Stimulated activated CD8-positive, alpha-beta memory T cell treated with anti-CD3 and anti-CD28 coated beads, Interleukin-2, amount 100 ng/mL, for 1 hour (primary cell): ENCODE measurements at places on chromosomes 5 and 9.

GRCh38 chr5:174243904-174244303 is 198.4 kb downstream of the NSG2 start:
- DNase-seq = no peak

DNA sequence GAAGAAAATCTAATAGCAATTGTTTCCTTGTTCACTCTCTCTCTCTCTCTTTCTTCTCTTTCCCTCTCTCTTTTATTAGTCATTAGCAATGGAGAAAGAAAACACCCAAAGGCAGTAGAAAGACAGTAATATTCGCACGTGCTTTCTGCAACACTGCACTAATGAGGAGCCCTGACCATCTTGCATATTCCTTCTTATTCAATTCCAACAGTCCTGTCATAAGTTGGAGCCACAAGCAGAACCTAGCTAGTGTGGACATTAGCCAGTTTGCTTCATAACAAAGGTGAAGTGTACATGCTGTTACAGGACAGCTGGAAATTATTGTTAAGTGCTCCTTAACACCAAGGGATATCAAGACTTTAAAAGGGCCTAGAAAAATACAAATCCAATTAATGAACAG is 63.4 kb downstream of the TRIM32 start:
- no peak for DNase-seq

DNA sequence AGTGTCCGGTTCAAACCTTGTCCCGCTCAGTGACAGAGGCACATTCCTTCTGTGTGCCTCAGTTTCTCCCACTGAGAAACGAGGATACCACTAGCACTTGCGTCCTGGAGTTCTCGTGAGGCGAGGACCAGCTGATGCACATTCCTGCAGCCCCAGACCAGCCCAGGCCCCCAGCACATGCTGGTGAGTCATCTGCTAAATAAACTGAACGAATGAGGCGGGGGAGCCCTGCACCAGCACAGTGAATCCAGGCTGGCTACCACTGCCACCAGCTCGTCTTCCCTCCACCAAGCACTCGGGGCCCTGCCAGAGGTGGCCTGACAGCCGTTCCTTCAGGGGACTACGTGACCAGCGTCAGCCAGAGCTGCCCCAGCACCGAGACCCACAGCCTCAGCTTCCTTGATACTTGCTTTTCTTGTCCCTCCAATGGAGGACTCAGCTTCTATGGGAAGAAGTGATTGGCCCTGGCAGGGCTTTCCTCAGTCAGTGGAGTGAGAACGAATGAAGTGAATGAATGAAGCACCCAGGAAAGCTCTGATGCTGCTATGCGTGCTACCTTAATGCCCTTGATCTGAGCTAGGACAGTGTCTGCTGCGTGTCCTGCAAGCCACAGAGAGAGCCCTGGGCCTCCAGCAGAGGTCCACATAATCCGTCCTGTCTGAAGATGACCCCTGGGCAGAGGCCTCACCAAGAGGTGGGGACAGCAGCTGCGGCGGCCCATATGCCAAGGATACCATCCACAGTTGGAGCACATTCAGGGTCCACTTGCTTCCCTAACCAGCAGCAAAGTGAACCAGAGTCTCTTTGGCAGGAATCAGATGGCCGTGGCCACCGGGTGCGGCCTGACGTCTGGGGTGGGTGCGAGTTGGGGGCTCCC is 13.5 kb upstream of the BARX1 start:
- no peak for DNase-seq

DNA sequence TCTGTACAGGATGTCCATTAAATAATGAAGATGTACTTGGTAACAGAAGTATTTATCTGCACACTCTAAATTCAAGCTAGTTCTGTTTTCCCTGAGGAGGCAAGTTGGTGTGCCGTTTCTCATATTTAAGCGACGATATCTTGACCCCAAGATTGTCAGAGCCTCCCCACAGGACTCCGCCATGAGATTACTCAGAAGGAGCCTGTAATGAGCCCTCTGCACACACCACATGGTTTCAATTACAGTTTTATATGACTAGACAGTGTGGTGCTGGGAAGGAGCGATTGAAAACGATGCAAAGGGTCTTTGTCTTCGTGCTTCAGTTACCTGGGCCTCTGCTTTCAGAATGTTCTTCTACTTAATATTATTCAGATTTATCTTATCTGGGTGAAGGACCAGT is 840.4 kb upstream of the WWC1 start:
- no peak for DNase-seq

DNA sequence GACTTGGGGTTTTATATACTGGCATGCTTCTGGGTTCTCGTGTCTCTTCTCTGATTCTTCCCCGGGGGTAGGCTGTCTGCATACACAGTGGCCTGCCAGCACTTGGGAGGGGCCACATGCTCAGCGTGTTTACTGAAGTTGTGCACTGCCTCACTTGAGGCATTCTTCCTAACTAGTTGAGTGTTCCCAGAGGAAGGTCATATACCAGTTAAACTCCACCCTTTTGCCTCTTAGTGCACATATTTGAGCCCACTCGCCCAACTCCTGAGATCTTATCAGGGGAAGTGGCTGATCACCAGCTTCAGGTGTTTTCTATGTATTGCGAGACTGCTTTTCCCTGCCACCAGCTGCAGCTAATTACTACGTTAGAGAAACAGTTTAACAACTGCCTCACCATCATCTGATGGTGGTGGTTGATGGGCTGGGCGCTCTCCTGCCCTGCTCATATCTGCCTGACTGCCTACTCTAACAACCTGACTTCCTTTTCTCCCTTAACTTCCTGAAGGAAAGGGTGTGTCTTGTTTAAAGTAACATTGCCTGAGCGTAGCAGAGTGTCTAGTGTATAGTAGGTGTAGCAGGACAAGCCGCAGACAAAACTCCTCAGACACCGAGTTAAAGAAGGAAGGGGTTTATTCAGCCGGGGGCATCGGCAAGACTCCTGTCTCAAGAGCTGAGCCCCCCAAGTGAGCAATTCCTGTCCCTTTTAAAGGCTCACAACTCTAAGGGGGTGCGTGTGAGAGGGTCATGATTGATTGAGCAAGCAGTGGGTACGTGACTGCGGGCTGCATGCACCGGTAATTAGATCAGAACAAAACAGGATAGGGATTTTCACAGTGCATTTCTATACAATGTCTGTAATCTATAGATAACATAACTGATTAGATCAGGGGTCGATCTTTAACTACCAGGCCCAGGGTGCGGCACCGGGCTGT is 60.1 kb upstream of the CLINT1 start:
- no peak for DNase-seq

DNA sequence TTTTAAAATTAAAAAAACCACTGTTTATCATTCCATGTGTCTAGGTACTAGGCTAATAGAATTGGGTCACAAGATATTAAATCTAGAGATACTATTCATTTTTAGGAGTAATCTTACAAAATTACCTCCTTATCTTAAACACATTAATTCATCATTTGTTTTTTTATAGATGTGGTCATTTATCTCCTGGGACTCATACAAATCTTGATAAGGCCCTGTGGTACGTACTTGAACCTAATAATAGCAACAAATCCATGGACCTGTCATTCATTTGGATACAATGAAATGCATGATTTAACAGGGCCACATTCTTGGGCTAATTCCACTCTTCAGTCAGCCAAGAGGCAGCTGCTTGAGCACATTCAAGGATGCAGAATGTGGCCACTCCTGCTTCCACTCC is 66.4 kb upstream of the MARCHF11 start:
- no peak for DNase-seq

DNA sequence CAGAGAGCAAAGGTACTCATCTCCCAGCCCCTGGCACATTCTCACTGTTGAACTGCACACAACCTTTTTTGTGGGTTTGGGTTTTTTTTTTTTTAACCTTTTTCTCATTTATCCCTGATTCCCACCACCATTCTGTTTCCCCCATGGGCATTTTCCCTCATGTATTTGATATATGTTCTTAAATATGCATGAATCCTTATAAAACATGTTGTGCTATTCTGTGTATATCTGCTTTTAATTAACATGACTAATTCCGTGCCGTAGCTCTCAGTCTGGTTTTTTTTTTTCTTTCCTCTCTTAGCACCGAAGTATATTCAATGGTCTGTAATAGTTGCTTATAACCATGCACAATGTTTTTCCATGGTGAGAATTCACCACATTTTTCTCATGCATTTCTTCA is 204.5 kb downstream of the RGS3 start:
- DNase-seq = no peak

DNA sequence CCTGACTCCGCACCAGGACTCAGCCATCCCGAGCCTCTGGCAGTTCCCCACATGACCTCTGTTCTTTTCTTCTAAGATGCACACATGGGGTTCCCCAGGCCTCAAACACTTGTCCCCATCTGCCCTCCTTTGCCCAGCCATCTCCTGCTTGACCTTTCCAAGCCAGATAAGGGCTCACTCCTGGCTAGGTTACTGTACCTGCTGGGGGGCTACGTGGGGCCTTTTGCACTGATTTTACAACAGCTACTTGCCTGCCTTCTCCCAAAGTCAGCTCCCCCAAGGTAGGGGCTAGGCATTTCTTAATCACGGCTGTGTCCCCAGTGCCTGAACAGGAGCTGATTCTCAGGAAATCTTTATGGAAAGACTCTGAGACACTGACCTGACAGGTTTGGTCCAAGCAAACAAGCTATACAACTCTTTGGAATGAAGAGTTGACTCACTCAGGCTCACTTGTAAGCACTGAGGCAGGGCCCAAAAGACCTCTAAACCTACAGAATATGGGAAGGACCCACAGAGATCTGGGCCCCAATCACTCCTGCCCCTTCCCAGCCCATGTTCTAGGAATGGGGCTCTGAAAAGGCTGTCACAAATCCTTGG is 2.5 kb downstream of the MACROH2A1 start:
- DNase-seq = no peak
